Breast epithelium (tissue), 4 donors: ENCODE measurements at places on chromosomes 3 and 15. TPM values are rescaled to one million over a fixed set of nuclear protein-coding genes. Genes with fewer than 3 reads are reported as not detected.
A peak's percentile ranks its signal among the peaks of the same experiment; 100 is the strongest.

GRCh38 chr3:197397838-197398237 is 99.4 kb upstream of the DLG1 start:
- no peak for DNase-seq
- no peaks in the 10 kb centered on the region for H3K36me3 ChIP-seq
- no peak overlapping the region for H3K4me3 ChIP-seq
- no peak overlapping the region for H3K27ac ChIP-seq
- H3K4me1 ChIP-seq = no peaks in the 10 kb centered on the region

TEX264 gene
- 55.7 TPM for total RNA-seq

SLC27A2 gene
- 5.6 TPM for total RNA-seq

ATP13A4 gene
- total RNA-seq = 0.64 TPM

DNA sequence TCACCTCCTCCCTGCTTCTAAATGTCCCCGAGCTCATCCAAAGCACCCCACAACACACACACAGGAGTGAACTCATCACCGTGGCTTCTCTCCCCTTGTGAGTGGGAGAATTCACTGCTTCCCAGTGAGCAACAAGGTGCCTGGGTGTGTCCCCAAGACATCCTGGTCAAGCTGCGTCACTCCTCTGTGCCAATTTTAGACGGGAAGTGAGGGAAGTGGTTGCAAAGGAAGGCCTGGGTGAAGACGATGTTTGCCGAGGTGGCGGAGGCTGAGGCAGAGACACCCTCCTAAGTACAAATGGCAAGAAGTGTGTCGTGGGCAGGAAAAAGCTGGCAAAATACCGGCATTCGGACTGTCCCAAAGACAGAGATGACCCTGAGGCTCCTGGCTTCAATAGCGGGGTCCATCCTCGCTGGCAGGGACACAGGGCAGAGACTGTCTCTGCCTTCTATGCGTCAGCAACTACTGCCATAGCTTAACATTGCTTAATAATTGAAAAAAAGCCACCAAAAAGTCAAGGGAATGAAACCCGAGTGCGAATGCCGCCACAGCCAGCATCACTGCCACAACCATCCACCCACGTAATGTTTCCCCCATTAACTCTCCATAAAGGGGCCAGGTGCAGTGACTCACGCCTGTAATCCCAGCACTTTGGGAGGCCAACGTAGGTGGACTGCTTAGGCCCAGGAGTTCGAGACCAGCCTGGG is 72.8 kb downstream of the VGLL4 start:
- no peaks in the 10 kb centered on the region for H3K27me3 ChIP-seq
- no peak for DNase-seq
- H3K4me3 ChIP-seq = no peak overlapping the region
- peak overlapping the region; percentile 100 for H3K27ac ChIP-seq
- H3K4me1 ChIP-seq = peaks cover 14% of the 10 kb centered on the region

DNA sequence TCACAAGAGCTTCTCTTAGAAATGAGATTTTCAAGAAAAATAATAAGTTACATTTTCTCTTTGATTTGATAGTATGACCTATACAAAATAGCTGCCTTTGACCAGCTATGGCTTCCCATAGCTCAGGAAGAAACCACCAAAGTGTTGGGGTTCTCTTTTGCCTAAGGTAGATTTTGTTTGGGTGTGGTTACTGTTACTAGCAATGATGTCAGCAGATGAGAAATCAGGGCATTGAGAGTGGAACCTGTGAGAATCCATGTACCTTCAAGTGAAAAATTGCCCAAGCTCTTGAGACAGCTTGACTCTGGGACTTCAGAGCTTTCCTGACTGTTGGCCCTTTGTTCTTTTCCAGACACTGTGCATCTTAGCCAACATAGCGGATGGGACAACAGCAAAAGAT is 45.6 kb downstream of the NME9 start:
- H3K4me3 ChIP-seq = no peak overlapping the region
- no peaks in the 10 kb centered on the region for H3K27me3 ChIP-seq
- peaks cover 12% of the 10 kb centered on the region for H3K36me3 ChIP-seq
- H3K27ac ChIP-seq = no peak overlapping the region
- no peak for DNase-seq

- peak overlapping the region; percentile 84 for H3K27ac ChIP-seq
- peaks cover 9% of the 10 kb centered on the region for H3K4me1 ChIP-seq
- peak overlapping the region; percentile 43 for H3K4me3 ChIP-seq
- H3K36me3 ChIP-seq = no peaks in the 10 kb centered on the region
Observed at GRCh38 chr3:16174026-16174355, 489 bp upstream of the GALNT15 start.

DNA sequence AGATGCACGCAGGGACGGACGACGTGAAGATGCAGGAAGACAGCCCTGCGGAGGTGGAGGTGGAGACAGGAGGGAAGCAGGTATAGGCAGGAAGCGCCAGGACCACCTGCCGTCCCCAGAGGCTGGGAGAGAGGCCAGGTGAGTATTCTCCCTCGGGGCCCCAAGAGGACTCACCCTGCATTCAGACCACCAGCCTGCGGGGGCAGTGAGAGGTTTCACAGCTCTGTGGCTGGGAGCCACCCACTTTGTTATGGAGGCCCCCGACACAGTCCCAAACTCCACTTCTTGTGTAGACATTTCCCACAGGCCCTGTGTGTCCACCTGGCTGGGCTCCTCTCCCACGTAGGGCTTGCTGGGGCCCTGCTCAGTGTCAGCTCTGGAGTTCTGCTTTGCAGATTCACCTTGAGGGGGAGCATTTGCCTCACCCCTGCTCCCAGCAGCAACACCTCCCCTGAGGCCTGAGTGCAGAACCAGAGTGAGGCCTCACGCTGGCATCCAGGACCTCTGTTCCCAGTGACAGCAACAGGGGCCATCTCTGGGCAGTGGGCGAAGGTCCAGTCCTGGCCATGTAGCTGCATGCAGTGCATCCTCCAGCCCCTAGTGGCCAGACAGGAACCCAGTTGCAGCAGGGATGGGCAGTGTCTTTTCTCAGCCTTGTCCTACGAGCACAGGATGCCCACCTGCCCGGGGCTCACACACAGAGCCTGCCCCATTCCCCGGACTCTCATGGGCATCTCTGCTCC is 119.4 kb upstream of the IQSEC1 start:
- DNase-seq = no peak
- no peak overlapping the region for H3K4me3 ChIP-seq
- H3K36me3 ChIP-seq = no peaks in the 10 kb centered on the region

DNA sequence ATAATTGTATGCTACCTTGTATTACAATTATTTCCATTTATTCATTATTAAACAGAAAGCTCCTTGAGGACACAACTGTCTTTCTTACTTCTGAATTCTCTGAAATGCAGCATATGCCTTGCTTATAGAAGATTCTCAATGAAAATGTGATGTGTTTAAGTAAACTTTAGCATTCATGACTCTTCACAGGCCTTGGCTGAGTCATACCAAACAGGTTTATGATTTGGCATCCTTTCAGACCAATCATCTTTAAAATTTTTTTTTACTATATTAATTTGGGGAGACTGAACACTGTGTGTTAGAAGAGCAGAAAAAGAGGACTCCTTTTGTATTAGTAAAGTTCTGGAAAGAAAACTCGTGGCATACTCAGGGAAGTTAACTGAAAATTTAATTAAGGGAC is 6.4 kb upstream of the GALK2 start:
- no peak overlapping the region for H3K4me3 ChIP-seq
- no peaks in the 10 kb centered on the region for H3K4me1 ChIP-seq
- no peaks in the 10 kb centered on the region for H3K36me3 ChIP-seq
- no peak overlapping the region for H3K27ac ChIP-seq
- DNase-seq = no peak
- H3K27me3 ChIP-seq = no peaks in the 10 kb centered on the region

ALDH1A3 gene
- 44.9 TPM for total RNA-seq

GREM1 gene
- total RNA-seq = 2.5 TPM

ROBO1 gene
- total RNA-seq = 12.7 TPM

- DNase-seq = no peak
- no peak overlapping the region for H3K27ac ChIP-seq
- no peaks in the 10 kb centered on the region for H3K27me3 ChIP-seq
- no peaks in the 10 kb centered on the region for H3K4me1 ChIP-seq
- H3K4me3 ChIP-seq = no peak overlapping the region
Observed at GRCh38 chr3:78588906-78589621, 1178.7 kb downstream of the ROBO1 start.

GBE1 gene
- total RNA-seq = 148 TPM

GRCh38 chr3:161322781-161323568 is 48.3 kb downstream of the SPTSSB start:
- no peaks in the 10 kb centered on the region for H3K27me3 ChIP-seq

DNA sequence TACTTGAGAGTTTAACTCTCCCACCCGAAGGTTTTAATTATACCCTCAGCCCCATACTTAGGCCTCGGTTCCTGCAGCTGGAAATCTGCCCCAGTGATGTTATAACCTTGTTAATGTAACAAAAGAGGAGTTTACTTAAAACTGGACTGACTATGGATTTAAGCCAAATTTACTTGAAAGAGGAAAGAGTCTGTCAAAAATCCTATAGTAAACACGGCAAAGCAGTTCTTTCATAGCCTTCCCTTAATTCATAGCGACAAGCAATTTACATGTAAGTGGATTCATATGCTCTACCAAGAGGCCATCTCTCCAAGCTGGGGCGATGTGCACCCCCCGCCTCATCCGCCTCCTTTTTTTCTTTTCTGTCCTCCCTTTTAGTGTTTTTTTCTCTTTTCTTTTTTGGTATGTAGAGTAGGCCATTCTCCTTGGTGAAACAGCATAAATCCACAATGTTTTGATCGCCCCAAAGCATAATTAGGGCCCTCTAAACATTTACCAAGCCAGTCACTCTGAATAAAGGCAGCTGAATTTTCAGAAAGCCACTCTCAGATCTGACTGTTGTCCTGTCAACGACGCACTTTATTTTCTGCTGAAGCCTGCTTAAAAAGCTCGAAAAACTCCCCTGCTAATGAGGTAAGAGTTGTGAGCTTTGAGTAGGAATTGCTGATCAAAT is 373.1 kb upstream of the WNT5A start:
- no peaks in the 10 kb centered on the region for H3K4me1 ChIP-seq
- H3K27ac ChIP-seq = no peak overlapping the region
- H3K4me3 ChIP-seq = no peak overlapping the region
- DNase-seq = no peak

DNA sequence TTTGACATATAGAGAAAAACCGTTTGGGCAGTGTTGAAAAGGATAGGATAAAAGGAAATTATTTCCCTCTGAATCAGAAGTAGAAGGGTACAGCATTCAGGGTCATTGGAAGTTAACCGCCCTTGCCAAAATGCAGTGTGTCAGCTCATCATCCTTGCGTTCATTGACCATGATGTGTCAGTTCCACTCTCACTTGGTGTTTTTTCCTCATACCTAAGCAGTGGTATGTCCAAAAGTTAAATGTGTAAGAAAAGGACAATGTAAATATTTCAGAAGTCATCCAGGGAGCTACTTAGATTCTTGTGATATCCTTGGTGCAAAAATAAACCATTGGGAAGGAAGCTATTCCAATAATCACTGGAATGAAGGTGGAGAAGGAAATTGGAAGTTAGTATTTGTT is 50.7 kb downstream of the MAP6D1 start:
- no peak overlapping the region for H3K27ac ChIP-seq
- H3K36me3 ChIP-seq = no peaks in the 10 kb centered on the region
- DNase-seq = no peak
- no peaks in the 10 kb centered on the region for H3K4me1 ChIP-seq
- H3K27me3 ChIP-seq = no peaks in the 10 kb centered on the region
- no peak overlapping the region for H3K4me3 ChIP-seq

XRN1 gene
- total RNA-seq = 81.1 TPM

FGD5 gene
- total RNA-seq = 18.7 TPM

GOLGA8J gene
- not detected for total RNA-seq

DNA sequence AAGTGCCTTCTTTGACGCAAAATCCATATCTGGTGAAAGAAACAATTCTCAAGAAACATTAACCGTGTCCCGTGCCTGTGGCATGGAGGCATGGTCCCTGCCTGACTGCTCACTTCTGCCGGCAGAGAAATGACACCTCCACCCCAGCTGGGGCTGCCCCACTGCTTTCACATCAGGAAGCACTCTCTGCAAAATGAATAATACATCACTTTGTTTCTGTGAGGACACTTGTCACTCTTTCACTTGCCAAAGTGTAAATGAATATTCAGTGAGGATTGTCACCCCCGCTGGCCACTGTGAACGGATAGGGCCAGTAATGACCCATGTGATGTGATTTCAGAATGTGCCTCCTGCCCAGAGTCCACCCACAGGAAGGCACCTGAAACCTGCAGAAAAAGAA is 31.1 kb upstream of the SLC24A5 start:
- no peak for DNase-seq
- H3K27ac ChIP-seq = no peak overlapping the region
- no peaks in the 10 kb centered on the region for H3K36me3 ChIP-seq
- no peaks in the 10 kb centered on the region for H3K4me1 ChIP-seq

SLC51B gene
- total RNA-seq = not detected

- H3K4me3 ChIP-seq = peak overlapping the region; percentile 56
Observed at GRCh38 chr3:137032465-137033120, 74.8 kb downstream of the IL20RB start.

DNA sequence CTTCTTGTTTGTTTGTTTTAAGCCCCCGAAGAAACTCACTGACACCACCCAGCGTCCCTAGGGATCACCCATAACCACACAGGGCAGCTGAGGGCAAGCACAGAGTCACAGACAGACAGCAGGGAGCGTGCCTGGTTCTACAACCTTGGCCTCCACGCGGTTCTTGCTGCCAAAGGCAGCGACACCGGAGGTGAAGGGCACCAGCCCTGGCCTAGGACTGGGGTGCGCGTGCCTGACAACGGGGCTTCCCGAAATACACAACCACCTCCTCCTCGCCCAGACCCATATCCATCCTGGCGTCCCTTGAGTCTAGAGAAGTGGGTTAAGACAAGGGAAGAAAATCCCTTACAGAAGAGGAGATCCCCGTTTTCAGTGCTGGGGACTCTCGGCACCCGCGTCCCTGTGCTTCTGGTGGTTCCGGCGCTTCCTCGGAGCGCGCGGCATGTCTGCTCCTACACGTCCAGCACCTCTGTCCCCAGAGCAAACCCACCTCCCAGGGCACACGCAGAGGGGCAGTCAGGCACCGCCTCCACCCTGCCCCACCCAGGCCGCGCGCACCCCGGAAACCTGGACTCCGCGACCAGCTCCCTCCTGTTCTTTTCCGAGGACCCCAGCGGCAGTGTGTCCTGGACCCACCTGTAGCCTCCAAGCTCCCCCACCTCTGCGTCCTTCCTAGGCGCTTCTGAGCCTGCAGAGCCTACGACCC is 911 bp downstream of the RFTN1 start:
- DNase-seq = no peak
- peak overlapping the region; percentile 64 for H3K4me3 ChIP-seq
- no peaks in the 10 kb centered on the region for H3K27me3 ChIP-seq

DNA sequence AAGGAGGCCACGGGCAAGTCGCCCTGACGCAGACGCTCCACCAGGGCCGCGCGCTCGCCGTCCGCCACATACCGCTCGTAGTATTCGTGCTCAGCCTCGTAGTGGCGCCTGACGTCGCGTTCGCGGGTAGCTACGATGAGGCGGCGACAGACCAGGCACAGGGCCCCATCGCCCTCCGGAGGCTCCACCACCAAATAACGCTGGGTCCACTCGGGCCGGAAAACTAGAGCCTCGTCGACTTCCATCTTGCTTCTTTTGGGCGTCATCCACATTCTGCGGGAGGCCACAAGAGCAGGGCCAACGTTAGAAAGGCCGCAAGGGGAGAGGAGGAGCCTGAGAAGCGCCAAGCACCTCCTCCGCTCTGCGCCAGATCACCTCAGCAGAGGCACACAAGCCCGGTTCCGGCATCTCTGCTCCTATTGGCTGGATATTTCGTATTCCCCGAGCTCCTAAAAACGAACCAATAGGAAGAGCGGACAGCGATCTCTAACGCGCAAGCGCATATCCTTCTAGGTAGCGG is at the start of gene EPM2AIP1:
EPM2AIP1 (minus strand) TSS at position 326 of the 520 bp plus-strand sequence; CDS start at position 272, 54 bp downstream.
- no peak for DNase-seq
- H3K4me3 ChIP-seq = peak within 1 kb of the TSS; percentile 78
- no peaks in the 10 kb centered on the region for H3K36me3 ChIP-seq
- peaks cover 9% of the 10 kb centered on the region for H3K4me1 ChIP-seq
- H3K27me3 ChIP-seq = no peaks in the 10 kb centered on the region
